ENCODE measurements at places on chromosomes 1 and 21. TPM values are rescaled to one million over a fixed set of nuclear protein-coding genes. Genes with fewer than 3 reads are reported as not detected.
A peak's percentile ranks its signal among the peaks of the same experiment; 100 is the strongest.

The CCDC27 gene
- not detected for total RNA-seq

The LDLRAD2 gene
- total RNA-seq, result not detected

The LRRC53 gene
- total RNA-seq, result not detected

The EVI5 gene
- total RNA-seq, result 4.7 TPM

The KCNT2 gene
- total RNA-seq, result not detected

The SSBP3 gene
- 28.9 TPM for total RNA-seq

The TNFRSF18 gene
- not detected for total RNA-seq

The ORC1 gene
- total RNA-seq, result 34.4 TPM

The KCNK1 gene
- total RNA-seq, result 7.6 TPM

The FCGR3A gene
- not detected for total RNA-seq

The CFAP126 gene
- not detected for total RNA-seq

The ADIPOR1 gene
- 116 TPM for total RNA-seq

The ELF3 gene
- total RNA-seq, result not detected

The ADAMTS4 gene
- total RNA-seq, result not detected

The LYPD8 gene
- total RNA-seq, result 2.0 TPM

GRCh38 chr1:47213230-47213963, 18.6 kb downstream of the TAL1 start:
- no peak for DNase-seq

DNA sequence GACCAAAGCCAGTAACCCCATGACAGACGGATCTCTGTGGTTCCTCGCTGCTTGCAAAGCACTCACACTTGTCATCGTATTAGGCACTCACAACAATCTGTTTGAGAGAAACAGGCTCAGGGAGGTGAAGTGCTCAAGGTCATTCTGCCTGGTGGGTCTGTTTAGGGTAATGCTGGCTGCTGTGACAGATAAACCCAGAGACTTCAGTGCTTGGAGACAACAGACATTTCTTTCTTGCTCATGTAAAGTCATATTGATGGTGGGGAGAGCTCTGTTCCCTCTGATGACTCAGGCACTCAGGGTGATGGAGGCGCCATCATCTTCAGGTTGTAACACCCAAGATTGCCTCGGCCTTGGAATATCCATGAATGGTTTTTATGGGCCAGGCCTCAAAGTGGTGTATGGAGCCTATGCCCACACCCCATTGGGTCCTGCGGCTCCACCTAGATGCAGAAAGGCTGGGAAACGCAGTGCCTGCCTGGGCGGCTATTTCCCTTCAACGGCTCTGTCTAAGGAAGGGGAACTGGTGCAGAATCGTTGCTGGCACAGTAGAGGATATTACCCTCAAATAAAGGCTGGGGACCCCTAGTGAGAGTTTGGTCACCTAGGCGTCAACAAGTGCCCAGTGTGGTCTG, 71.6 kb upstream of the SELENON start:
- DNase-seq, result no peak

- DNase-seq, result peak; percentile 93
These were observed 499.6 kb downstream of the MRPL39 start for GRCh38 chr21:25107708-25108107.

DNA sequence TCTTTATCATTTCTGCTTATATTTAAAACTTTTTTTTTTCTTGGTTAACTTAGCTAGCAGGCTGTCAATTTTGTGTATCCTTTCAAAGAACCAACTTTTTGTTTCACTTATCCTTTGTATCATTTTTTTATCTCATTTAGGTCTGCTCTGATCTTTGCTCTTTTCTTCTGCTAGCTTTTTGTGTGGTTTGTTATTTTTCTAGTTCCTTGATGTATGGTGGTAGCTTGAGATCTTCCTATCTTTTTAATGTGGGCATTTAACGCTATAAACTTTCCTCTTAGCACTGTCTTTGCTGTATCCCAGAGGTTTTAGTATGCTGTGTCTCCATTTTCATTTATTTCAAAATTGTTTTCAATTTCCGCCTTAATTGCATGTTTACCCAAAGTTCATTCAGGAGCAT, 36.5 kb downstream of the FOXJ3 start:
- no peak for DNase-seq

GRCh38 chr1:162756523-162756922, 34.0 kb upstream of the HSD17B7 start:
- peak; percentile 93 for DNase-seq

- no peak for DNase-seq
These were observed 472.4 kb upstream of the PRMT6 start for GRCh38 chr1:106584107-106584506.

DNA sequence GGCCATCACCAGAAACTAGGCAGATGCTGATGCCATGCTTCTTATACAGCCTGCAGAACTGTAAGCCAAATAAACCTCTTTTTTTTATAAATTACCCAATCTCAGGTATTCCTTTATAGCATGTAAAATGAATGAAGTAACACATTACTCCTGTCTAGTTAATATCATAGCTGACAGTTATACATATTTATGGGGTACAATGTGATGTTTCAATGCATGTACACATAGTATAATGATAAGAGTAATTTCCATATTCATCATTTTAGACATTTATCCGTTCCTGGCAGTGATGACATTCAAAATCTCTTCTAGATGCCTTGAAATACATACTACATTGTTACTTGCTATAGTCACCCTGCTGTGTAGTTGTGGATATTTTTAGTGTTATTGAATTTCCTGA, 85.4 kb upstream of the SLC35F3 start:
- DNase-seq, result no peak

GRCh38 chr1:18166341-18166740, 58.7 kb downstream of the IGSF21 start:
- no peak for DNase-seq

- DNase-seq, result no peak
These were observed 6.6 kb upstream of the PIGC start for GRCh38 chr1:172450524-172450885.

GRCh38 chr1:243715285-243715684, 134.8 kb downstream of the AKT3 start:
- DNase-seq, result no peak

DNA sequence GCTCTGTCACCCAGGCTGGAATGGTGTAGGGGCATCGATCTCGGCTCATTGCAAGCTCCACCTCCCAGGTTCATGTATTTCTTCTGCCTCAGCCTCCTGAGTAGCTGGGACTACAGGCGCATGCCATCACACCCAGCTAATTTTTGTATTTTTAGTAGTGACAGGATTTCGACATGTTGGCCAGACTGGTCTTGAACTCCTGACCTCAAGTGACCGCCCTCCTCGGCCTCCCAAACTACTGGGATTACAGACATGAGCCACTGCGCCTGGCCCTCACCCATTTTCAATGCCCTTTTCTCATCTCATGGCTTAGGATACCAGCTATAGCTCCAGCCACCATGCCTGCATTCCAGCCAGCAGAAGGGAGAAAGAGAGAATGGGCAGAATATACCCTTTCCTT, 12.9 kb upstream of the SOX13 start:
- DNase-seq, result no peak
